GM23248 (cell line): ENCODE measurements at places on chromosomes 13 and 19. TPM values are rescaled to one million over a fixed set of nuclear protein-coding genes. Genes with fewer than 3 reads are reported as not detected.

DNA sequence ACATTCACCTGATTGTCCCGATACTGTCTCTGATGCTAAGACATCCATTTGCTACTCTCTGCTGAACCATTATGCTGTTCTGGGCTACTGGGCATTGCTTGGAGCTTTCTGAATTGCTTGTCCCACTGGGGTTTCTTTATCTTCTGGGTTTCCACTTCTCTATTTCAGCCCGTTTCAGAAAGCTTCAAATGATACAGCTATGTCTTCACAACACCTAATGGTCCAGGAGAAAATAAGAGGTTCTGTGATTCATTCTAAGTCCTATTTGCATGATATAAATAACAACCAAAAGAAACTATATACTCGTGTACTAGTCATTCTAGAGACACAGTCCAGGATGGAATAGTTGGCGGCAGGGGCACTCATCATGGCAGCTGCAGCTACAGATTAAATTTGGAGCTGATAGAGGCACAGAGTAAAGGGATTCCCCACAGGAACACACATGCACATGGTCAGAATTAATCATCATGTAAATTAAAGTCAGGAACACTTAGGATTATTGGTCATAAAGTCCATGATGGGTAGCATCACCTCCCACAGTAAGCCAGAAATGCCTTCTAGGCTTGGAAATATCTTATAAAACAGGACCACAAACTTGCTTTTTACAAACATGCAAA is 33.3 kb upstream of the SCEL start:
- H3K36me3 ChIP-seq: no peaks in the 10 kb centered on the region
- H3K27me3 ChIP-seq: peaks cover 62% of the 10 kb centered on the region
- H3K4me1 ChIP-seq: no peaks in the 10 kb centered on the region
- H3K27ac ChIP-seq: no peak overlapping the region
- no peak for DNase-seq

- peak; percentile 70 for DNase-seq
- no peak overlapping the region for H3K27ac ChIP-seq
- peak overlapping the region; percentile 51; the same call in 1 of the 2 replicates for H3K4me3 ChIP-seq
- H3K27me3 ChIP-seq: no peaks in the 10 kb centered on the region
These were observed 6.3 kb upstream of the ZNF69 start for GRCh38 chr19:11881151-11881800.

DNA sequence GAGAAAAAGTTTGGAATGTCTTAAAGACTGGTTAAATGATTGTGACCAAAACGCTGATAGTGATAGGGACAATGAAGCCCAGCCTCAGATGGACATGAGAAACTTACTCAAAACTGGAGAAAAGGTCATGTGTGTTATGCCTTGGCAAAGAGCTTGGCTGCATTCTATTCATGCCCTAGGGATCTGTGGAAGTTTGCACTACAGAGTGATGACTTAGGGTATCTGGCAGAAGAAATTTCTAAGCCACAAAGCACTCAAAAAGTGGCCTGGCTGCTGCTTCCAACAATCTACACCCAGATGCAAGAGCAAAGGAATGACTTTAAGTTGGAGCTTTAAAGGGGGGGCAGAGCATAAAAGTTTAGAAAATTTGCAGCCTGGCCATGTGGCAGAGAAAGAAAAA is 521.3 kb downstream of the UQCRFS1 start:
- no peaks in the 10 kb centered on the region for H3K4me1 ChIP-seq
- DNase-seq: peak; percentile 5
- H3K27me3 ChIP-seq: no peaks in the 10 kb centered on the region; the same call in 1 of the 2 replicates
- H3K36me3 ChIP-seq: no peaks in the 10 kb centered on the region
- H3K27ac ChIP-seq: no peak overlapping the region

FPR3 gene
- not detected in 2 replicates for total RNA-seq

DNA sequence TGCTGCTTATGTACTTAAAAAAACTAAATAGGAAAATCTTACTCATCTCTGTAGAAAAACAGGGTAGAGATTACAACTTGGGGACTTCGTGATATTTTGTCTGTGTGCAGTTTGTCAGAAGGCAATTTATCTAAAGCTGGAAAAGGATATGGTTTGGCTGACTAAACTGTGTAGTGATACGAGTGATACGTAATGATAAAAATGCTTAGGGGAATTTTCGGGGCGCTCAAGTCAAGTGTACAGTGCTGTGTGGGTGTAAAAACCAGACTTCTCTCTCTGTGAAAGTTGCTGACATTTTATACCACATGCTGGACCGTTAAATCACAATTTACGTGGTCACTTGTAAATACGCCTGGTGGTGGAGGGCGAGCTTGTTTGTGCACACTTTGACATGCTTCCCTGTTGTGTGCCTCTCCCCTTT is 221.7 kb downstream of the KCNRG start:
- DNase-seq: no peak
- H3K36me3 ChIP-seq: no peaks in the 10 kb centered on the region
- H3K4me1 ChIP-seq: no peaks in the 10 kb centered on the region
- no peak overlapping the region for H3K27ac ChIP-seq
- H3K4me3 ChIP-seq: no peak overlapping the region
- no peaks in the 10 kb centered on the region for H3K27me3 ChIP-seq

- no peak overlapping the region for H3K4me3 ChIP-seq
- no peak overlapping the region for H3K27ac ChIP-seq
- no peaks in the 10 kb centered on the region for H3K27me3 ChIP-seq
- no peaks in the 10 kb centered on the region for H3K36me3 ChIP-seq
- DNase-seq: no peak
These were observed 9.7 kb downstream of the R3HDM4 start for GRCh38 chr19:903266-903797.

GRCh38 chr13:109756778-109757177 is 29.6 kb downstream of the IRS2 start:
- no peak overlapping the region for H3K4me3 ChIP-seq
- H3K36me3 ChIP-seq: peaks cover 35% of the 10 kb centered on the region; the same call in 1 of the 2 replicates
- no peak overlapping the region for H3K27ac ChIP-seq
- no peaks in the 10 kb centered on the region for H3K4me1 ChIP-seq
